ENCODE measurements at places on chromosomes 11 and 22.
A peak's percentile ranks its signal among the peaks of the same experiment; 100 is the strongest.

- H3K4me3 ChIP-seq: no peak overlapping the region
- H3K27me3 ChIP-seq: no peaks in the 10 kb centered on the region
- no peak for DNase-seq
- H3K36me3 ChIP-seq: no peaks in the 10 kb centered on the region
- no peak overlapping the region for H3K27ac ChIP-seq
These were observed 74.6 kb downstream of the ADM start for GRCh38 chr11:10379426-10379825.

- no peak for DNase-seq
- H3K4me1 ChIP-seq: no peaks in the 10 kb centered on the region
- no peaks in the 10 kb centered on the region for H3K27me3 ChIP-seq
- peaks cover 25% of the 10 kb centered on the region for H3K36me3 ChIP-seq
- H3K27ac ChIP-seq: no peak overlapping the region
These were observed 42.2 kb downstream of the POLD3 start for GRCh38 chr11:74634537-74634936.

DNA sequence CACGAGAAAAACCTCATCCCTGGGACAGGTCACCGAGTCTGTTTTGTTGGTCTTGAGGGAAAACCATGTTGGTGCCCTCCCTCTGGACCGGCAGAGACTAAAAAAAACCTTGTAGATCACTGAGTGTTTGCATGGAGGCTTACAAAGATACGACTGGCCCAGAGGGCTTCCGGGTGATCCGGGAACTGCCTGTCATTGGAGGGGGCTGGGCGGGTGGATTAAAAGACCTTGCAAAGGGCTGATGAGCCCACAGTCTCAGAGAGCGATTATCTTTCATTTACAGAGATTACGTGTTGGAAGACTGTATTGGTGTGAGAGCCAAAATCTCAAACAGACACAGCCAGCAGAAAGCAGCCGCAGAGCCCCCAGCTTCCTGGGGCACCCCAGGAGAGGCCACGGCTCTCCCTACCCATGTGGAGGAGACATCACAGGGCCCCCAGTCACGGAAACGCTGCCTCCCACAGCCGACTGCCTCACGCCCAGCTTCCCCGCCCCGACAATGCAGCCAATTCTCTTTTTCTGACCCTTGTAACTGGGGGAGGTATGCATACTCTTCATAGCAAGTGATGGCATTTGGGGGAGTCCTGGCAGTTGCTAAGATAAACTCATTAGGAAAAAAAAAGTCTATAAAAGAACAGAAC lies 426.4 kb downstream of the CTTN start:
- H3K4me3 ChIP-seq: no peak overlapping the region
- H3K27ac ChIP-seq: no peak overlapping the region
- DNase-seq: no peak
- H3K36me3 ChIP-seq: no peaks in the 10 kb centered on the region
- H3K4me1 ChIP-seq: no peaks in the 10 kb centered on the region

DNA sequence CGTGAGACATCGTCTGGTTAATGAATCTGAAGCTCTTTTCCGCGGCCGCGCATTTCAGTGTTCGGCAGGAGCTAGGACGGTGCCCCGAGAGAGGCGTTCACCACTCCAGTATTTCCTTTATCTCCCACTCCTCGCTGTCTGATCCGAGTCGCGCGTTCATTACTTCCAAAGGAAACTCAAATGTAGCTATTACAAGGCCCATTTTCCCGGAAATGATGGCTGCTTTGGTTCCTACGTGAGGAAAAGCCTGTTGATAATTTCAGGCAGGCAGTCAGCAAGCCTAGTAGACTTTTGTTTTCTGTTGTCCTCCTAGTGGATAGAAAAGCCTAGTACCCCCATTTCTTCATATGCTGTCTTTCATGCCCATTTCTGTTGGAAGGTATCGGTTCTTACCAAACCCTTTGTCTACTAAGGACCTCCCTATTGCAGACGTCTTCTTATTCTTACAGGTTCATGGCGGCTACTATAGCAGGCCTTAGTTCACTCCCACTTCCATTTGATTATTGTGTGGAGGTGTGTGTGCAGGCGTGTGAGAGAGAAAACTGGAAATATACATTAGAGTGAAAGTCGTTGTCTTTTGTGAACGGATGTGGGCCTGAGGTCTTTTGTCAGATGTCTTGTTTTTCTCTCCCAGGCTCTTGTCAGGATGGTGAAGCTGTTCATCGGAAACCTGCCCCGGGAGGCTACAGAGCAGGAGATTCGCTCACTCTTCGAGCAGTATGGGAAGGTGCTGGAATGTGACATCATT lies 737 bp downstream of the RBM4 start:
- H3K27me3 ChIP-seq: no peaks in the 10 kb centered on the region
- no peak for DNase-seq
- H3K36me3 ChIP-seq: peaks cover 37% of the 10 kb centered on the region
- H3K4me1 ChIP-seq: peaks cover 48% of the 10 kb centered on the region

GRCh38 chr11:112255067-112255720 lies 5.5 kb downstream of the PLET1 start:
- no peaks in the 10 kb centered on the region for H3K4me1 ChIP-seq
- no peak for DNase-seq
- no peak overlapping the region for H3K27ac ChIP-seq
- H3K27me3 ChIP-seq: no peaks in the 10 kb centered on the region
- H3K4me3 ChIP-seq: no peak overlapping the region
- H3K36me3 ChIP-seq: no peaks in the 10 kb centered on the region

DNA sequence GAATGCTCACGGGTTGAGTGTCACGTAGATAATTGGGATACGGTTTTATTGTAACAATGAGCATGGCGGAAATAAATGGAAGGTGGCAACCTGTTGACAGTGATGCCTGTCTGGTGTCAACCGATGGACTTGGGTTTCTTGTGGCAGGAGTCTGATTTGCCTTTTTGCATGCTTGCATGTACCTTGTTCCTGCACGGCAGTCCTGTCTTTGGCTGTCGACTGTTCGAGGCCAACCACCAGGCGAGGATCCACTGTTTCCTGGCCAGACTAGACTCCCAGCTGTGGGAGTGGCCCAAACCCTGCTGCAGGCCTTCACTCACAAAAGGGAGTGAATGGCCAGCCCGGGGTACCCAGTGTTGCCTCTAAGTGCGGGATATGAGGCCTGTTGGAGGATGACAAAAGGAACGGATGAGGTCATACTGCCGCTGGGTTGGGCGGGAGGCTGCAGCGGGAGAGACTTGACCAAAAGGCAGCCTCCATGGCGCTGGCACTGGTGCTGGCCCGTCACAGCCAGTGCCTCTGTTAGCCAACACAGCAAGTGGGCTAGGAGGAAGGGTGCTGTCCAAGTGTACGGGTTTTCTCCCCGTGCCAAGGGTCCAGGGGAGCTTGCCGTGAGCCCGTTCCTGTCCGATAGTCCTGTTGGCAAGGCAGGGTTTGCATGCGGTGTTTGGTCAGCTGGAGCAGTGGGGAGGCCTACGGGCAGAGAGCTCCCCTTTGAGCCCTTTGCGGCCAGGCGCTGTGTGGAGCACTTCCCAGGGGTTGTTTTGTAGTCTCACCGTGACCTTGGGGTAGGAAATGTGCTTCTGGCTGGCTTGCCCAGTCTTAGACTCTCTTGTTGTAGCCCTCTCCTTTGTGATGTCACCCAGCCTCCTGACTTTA lies 974 bp downstream of the DGCR8 start:
- peak overlapping the region; percentile 82 for H3K4me3 ChIP-seq
- H3K4me1 ChIP-seq: peaks cover 3% of the 10 kb centered on the region
- H3K36me3 ChIP-seq: peaks cover 4% of the 10 kb centered on the region
- no peak for DNase-seq
- peak overlapping the region; percentile 85 for H3K27ac ChIP-seq

GRCh38 chr11:6724013-6724412 lies 40.9 kb upstream of the MRPL17 start:
- H3K4me3 ChIP-seq: no peak overlapping the region
- no peak for DNase-seq
- no peak overlapping the region for H3K27ac ChIP-seq
- peaks cover 47% of the 10 kb centered on the region for H3K4me1 ChIP-seq
- no peaks in the 10 kb centered on the region for H3K27me3 ChIP-seq

DNA sequence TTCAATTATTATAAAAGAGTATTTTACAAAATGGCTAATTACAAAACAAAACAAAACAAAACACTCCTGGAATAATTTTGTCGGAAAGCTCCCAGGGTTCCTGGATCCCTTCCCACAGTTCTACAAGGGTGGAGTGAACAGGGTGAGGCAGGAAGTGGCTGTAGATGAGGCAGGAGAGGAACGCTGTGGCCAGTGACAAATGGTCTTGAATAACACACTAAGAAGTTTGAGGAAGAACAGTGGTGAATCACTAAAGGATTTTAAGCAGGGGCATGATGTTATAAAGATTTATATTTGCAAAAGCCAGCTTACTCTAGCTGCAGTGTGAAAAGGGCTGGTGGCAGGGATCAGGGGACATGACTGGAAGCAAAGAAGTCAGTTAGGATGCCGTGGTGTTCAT lies 33.8 kb upstream of the APOA1 start:
- H3K27ac ChIP-seq: no peak overlapping the region
- no peak overlapping the region for H3K4me3 ChIP-seq
- no peaks in the 10 kb centered on the region for H3K27me3 ChIP-seq
- no peaks in the 10 kb centered on the region for H3K4me1 ChIP-seq
- peaks cover 79% of the 10 kb centered on the region for H3K36me3 ChIP-seq
- DNase-seq: no peak

- H3K27ac ChIP-seq: no peak overlapping the region
- H3K4me1 ChIP-seq: no peaks in the 10 kb centered on the region
- H3K36me3 ChIP-seq: no peaks in the 10 kb centered on the region
- no peak for DNase-seq
These were observed 566.2 kb downstream of the MIAT start for GRCh38 chr22:27223317-27224177.

- peaks cover 30% of the 10 kb centered on the region for H3K4me1 ChIP-seq
- no peaks in the 10 kb centered on the region for H3K27me3 ChIP-seq
- DNase-seq: no peak
- peaks cover 86% of the 10 kb centered on the region for H3K36me3 ChIP-seq
- peak overlapping the region; percentile 54 for H3K27ac ChIP-seq
- H3K4me3 ChIP-seq: no peak overlapping the region
These were observed 1.9 kb downstream of the TMA7B start for GRCh38 chr22:39962071-39962470.

DNA sequence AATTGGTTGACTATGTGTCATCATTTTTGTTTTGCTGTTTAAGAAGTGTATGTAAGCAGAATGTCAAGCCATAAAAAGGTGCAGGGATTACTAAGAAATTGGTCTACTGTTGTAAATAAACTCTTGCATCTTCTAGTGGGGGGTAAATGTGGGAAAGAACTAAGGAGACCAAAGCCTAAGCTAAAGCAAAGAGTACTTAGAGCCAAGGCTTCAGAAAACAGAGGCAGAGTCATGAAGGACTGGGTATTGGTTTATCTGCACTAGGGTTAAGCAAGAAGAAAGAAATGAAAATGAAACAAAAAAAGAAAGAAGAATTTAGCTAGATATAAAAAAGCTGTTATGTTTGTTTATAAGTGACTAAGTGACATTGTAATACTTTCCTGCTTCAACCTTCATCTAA lies 628.1 kb downstream of the METTL15 start:
- H3K4me1 ChIP-seq: no peaks in the 10 kb centered on the region
- no peak overlapping the region for H3K4me3 ChIP-seq
- H3K27ac ChIP-seq: no peak overlapping the region
- DNase-seq: no peak
- H3K27me3 ChIP-seq: no peaks in the 10 kb centered on the region

DNA sequence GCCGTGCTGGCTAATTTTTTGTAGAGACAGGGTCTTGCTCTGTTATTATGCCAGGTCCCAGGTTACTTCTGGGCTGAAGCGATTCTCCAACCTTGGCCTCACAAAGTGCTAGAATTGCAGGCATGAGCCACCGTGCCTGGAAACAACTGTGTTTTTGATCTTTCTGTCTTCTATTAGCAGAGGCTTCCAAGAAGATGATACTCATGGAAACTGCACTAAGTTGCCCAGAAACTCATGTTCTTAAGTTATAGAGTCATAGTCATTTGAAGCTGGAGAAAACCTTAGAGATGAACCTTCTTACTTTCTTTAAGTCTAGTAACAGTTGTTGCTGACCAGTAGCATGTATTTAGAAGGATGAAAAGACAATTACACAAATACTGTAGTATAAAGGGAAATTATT lies 37.1 kb upstream of the HSPA8 start:
- H3K27ac ChIP-seq: no peak overlapping the region
- no peak overlapping the region for H3K4me3 ChIP-seq

- no peaks in the 10 kb centered on the region for H3K36me3 ChIP-seq
- no peaks in the 10 kb centered on the region for H3K27me3 ChIP-seq
- DNase-seq: no peak
These were observed 31.7 kb downstream of the INSC start for GRCh38 chr11:15146271-15147003.

- H3K4me3 ChIP-seq: no peak overlapping the region
- no peak for DNase-seq
- H3K27ac ChIP-seq: no peak overlapping the region
- no peaks in the 10 kb centered on the region for H3K4me1 ChIP-seq
- no peaks in the 10 kb centered on the region for H3K36me3 ChIP-seq
These were observed 263.2 kb downstream of the BUD13 start for GRCh38 chr11:116509551-116509950.

DNA sequence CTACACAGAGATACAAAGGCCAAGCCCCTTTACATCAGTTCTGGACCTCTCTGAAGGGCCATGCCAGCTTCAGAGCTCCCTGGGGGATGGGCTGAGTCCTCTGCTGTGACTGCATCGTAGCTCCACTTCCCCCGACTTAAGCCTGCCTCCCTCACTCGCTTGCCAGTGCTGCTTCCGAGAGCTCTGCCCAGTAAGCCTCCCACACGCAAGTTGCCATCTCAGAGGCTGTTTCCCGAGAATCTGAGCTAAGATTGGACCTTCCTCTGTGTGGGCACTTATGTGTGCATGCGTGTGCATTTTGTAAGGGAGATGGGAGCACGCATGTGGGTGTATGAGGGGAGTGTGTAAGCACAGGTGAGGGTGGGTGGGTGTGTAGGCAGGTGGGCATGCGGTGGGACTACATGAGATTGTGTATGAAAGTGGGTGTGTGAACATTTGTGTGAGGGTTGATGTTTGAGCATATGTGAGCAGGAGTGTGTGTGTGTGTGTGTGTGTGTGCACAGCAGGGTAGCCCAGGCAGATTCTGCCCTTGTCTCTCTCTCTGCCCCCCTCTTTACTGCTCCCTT lies 163.0 kb upstream of the SYT13 start:
- DNase-seq: no peak
- H3K4me1 ChIP-seq: no peaks in the 10 kb centered on the region

DNA sequence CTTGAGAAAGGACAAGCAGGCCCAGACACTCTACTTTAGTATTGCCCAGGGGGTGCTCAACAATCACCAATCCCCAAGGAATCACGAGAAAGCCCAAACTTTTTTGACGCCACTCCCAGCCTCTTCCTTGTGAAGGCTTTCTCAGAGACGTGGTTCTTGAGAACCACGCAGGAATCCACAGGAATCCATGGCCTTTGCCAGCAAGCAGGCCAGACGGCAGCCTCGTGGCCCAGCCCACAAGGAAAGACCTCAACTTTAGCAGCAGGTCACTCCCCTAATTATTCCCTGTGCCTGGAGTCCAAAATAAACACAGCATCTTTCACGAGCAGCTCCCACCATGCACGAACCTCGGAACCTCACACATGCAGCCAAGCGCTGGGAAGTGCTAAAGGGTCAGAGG lies 104.2 kb downstream of the WT1 start:
- no peak overlapping the region for H3K27ac ChIP-seq
- H3K36me3 ChIP-seq: no peaks in the 10 kb centered on the region
- no peak for DNase-seq
- H3K27me3 ChIP-seq: no peaks in the 10 kb centered on the region
- peaks cover 3% of the 10 kb centered on the region for H3K4me1 ChIP-seq
